ENCODE measurements at places on chromosomes 5 and 9.
A peak's percentile ranks its signal among the peaks of the same experiment; 100 is the strongest.

- no peak for DNase-seq
Measured at GRCh38 chr9:2603621-2604020, 18.0 kb upstream of the VLDLR start.

DNA sequence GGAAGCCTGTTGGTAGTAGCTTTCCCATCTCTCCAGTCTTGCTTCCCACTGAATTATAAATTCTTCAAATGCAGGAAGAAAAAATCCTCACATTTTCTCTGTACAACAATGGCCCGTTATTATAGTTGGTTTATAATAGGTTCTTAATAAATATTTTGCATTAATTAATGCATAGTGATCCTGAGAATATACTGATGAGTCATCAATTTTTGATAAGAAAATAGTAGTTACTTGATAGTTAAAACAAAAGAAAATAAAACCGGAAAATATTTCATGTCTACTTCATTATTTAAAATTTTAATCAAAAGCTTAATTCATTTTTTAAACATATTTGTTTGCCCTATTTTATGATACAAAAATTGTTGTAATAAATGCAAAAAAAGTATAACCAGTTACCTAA, 762.6 kb downstream of the BRINP1 start:
- DNase-seq = no peak

DNA sequence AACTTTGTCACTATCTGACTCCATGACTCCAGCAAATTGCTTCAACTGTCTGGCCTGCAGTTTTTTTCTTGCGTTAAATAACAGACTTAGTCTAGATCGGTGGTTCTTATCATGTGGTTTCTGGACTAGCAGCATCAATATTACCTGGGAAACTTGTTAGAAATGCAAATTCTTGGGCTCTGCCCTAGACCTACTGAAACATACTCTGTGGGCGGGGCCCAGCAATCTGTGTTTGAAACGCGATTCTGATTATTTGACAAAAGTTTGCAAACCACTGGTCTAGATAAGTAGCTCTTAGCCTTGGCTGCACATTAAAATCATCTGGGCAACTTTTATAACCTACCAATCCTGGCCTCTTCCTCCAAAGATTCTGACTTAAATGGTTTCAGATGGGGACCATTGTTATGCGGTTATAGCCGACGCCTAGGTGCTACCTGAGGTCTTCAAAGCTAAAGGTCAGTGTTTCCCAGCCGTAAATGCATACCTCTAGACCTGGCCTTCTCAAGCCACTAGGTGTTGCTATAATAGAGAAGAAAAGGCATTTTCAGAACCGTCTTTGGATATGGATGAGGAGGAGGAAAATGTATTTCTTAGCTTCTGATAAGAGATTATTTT, 74.0 kb downstream of the C9orf85 start:
- DNase-seq = peak; percentile 9

- DNase-seq = no peak
Measured at GRCh38 chr9:33354651-33355211, 47.6 kb downstream of the AQP7 start.

DNA sequence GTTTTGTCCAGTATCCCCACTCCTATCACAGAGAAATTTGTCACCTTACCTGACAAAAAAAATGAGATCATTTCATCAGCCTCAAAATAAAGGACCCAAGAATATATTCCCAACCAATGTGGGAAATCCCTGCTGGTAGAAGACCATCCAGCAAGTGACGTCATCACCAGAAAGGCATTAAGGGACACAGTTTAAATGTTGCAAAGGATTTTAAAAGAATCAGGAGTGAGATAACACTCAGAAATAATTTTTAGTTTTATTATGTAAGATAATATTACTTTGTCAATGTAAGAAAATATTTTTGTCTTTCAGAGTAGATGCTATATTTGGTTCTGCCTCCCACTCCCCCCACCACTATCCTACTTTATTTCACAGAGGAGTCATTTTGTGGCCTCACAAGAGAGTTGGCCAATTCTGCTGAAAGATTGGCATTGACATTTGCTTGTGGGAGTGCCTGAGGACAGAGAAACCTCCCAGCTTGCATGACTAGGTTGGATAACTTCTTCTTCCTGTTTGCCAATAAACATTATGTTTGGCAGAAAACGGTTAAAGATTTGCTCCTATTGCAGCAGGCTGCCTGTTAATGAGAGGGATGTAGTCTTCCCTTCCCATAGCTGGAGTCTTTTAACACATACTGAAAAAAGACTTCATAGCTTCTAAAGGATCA, 288.6 kb upstream of the DAB2 start:
- peak; percentile 70 for DNase-seq

GRCh38 chr5:111781200-111781599, 24.2 kb upstream of the NREP start:
- DNase-seq = no peak

- no peak for DNase-seq
Measured at GRCh38 chr9:115042781-115043509, 75.0 kb downstream of the TNC start.

GRCh38 chr9:136476369-136477150, 6.3 kb downstream of the SEC16A start:
- DNase-seq = no peak

DNA sequence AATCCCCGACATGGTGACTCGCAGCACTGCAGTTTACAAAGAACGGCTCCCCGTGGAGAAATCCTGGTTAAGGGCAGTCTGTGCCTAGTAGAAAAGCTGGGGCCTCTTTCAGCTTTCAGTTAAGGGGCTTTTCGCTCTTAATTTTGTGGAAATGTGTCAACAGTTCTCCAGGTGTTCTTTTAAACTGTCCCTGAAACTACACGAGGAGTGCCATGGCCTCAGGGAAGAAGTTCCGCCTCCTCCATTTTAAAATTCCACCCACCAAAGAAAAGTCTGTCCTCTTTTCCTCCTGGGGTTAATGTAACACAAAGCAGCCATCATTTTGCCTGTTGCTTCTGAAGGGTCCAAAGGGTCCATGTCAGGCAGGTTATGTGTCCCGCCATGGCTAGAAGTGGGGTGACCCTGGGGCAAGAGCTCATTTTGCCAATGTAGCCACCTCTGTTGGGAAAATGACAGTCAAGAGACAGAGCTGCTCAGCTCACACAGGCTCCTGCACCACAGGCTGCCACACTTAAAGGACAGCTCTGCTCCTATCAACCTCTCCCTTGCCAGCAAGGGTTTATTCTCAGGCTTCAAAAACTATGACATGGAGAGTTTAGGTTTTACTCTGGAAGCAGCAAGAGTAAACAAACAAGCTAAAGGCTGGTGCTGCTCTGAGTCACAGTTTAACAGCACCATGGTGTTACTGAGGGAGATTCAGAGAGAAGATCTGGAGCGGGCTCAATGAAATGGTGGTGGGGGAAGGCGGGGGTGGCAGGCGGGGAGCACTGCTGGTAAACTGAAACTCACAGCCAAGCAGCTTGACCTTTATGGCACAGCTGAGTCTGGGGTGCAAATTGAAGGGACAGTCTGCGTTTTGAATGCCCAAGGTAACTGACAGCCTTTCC, 3.2 kb downstream of the WHRN start:
- peak; percentile 62 for DNase-seq

DNA sequence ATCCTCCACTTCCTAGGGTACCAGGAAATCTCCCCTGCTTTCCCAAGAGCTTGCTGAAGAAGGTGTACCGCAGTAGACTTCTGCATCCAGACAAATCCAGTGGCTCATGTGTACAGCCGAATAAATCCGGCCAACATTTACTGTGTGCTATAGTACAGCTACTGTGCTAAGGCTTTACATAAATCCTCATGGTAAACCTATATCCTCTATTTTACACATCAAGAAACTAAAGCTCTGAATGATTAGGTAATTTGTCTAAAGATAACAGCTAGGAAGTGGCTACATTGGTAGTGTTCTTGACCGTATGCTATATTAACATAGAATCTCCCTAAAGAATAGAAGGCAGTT, 511 bp upstream of the WDR41 start:
- DNase-seq = no peak

GRCh38 chr9:134983074-134983473, 65.4 kb upstream of the FCN1 start:
- DNase-seq = no peak

DNA sequence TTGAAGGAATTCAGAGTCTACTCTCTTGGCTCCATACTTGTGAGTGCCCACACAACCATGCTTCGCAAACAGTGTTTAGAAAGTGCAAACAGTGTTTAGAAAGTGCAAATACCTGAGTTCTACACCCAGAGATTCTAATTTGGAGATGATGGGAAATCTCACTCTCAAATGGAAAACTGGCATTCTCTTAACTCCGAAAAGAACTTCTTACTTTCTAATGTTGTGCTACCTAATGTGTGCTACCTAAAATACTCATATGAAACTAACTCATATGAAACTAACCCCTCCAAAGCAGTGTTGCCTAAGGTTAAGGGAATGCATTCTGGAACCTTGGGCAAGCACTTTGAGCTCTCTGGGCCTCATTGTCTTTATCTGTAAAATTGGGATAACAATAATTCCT, 55.5 kb upstream of the ZNF366 start:
- DNase-seq = no peak

DNA sequence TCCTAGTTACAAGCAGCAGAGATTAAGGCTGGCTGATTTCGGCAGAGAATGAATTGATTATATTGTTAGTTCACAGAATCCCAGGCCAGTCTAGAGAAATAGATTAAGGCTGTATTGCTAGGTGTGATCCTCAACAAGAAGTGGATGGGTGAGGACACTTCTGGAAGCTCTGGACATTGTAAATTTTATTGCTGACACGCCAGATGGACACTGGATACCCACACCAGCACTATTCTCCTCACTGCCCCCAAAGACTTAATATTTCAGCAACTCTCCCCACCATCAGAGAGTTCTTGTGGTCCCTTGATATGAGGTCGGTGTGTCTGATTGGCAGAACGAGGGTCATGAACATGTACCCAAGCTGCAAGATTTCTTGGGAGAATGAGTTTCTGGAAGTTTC, 171.6 kb upstream of the EGFLAM start:
- no peak for DNase-seq

DNA sequence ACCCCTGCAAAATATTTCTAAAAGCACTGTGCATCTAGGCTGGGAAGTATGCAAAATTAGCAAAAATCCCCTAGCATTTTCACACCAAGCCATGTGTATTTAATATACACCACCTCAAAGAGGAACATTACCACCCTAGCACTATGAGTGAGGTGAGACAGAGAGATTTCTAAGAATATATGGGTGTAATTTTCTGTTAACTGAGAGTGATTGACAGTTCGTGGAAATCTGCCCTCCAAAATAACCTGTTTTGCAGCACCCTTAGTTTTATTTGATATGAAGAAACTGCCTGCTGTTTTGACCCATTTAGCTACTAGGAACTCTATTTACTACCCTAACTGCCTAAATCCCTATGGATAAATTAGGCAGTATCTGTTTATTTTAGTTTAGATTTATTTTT, 64.2 kb upstream of the CDKN2B start:
- DNase-seq = no peak

GRCh38 chr5:84191281-84191680, 193.4 kb downstream of the EDIL3 start:
- no peak for DNase-seq

- peak; percentile 68 for DNase-seq
Measured at GRCh38 chr9:127942216-127943010, 4.8 kb upstream of the DPM2 start.

GRCh38 chr9:91991721-91992341, 41.8 kb upstream of the ROR2 start:
- DNase-seq = no peak

- DNase-seq = no peak
Measured at GRCh38 chr5:143539742-143540141, 136.3 kb upstream of the NR3C1 start.

- DNase-seq = peak; percentile 25
Measured at GRCh38 chr5:122608222-122608621, 166.7 kb upstream of the SNX2 start.

GRCh38 chr9:98879094-98879962, 64.4 kb upstream of the COL15A1 start:
- no peak for DNase-seq
